ENCODE measurements at places on chromosomes 2 and 18. TPM values are rescaled to one million over a fixed set of nuclear protein-coding genes. Genes with fewer than 3 reads are reported as not detected.
A peak's percentile ranks its signal among the peaks of the same experiment; 100 is the strongest.

- no peak for DNase-seq
- H3K4me1 ChIP-seq, result peaks cover 42% of the 10 kb centered on the region
- no peaks in the 10 kb centered on the region for H3K36me3 ChIP-seq
- H3K4me3 ChIP-seq, result no peak overlapping the region
These were observed 276.3 kb upstream of the TCF4 start for GRCh38 chr18:55864281-55864680.

DNA sequence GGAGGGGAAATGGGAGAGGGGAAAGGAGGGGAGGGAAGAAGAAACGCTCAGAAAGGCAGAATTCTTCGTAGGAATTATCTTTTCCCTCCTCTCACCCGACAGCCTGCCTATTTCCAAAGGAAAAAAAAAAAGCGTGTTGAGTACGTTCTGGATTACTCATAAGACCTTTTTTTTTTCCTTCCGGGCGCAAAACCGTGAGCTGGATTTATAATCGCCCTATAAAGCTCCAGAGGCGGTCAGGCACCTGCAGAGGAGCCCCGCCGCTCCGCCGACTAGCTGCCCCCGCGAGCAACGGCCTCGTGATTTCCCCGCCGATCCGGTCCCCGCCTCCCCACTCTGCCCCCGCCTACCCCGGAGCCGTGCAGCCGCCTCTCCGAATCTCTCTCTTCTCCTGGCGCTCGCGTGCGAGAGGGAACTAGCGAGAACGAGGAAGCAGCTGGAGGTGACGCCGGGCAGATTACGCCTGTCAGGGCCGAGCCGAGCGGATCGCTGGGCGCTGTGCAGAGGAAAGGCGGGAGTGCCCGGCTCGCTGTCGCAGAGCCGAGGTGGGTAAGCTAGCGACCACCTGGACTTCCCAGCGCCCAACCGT lies at the start of gene GAD1:
GAD1 (plus strand) TSS at position 384 of the 589 bp plus-strand sequence. CDS start 1,705 bp downstream, outside the sequence.
- H3K36me3 ChIP-seq, result no peaks in the 10 kb centered on the region
- peak; percentile 82 for DNase-seq
- no peak within 1 kb of the TSS for H3K27ac ChIP-seq
- H3K4me1 ChIP-seq, result peaks cover 58% of the 10 kb centered on the region

DNA sequence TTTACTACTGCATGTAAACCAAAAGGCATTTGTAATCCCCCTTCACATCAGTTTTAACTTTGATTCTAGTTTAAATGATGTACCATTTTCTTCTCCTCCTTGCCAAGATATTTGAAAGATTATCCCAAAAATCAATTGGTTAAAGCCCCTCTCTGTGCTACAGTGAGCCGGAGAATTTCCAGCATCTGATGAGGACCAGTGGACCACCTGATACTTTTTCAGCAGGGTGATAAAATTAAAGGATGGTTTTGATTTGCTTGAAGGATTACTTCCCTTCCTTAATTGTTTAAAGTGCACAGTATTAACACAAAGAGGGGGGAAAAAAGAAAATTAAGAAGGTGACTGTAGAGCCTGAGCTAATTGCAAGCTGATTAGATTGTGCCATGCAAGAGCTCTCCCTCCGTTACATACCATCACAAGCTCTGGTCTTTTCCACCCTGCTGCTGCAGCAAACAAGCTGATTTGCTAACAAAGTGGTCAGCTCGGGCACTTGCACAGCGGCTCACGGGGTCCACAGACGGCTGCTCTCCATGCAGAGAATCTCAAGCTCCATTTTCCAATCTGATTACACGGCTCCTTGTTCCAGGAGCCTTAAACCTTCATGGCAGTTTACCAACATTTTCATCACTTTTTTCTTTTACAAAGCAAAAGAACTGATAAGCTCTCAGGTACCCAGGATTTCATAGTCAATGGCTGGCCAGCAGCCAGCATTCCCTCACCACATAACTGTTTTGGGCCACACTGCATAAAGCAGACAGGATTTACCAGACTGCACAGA lies 22.1 kb downstream of the FIGN start:
- peak overlapping the region; percentile 84 for H3K27ac ChIP-seq
- no peaks in the 10 kb centered on the region for H3K27me3 ChIP-seq
- no peaks in the 10 kb centered on the region for H3K36me3 ChIP-seq
- H3K4me1 ChIP-seq, result peaks cover 89% of the 10 kb centered on the region
- peak overlapping the region; percentile 18 for H3K4me3 ChIP-seq

GRCh38 chr2:96188821-96189526 lies 19.7 kb downstream of the STARD7 start:
- H3K27ac ChIP-seq, result no peak overlapping the region
- H3K36me3 ChIP-seq, result peaks cover 24% of the 10 kb centered on the region
- H3K4me1 ChIP-seq, result no peaks in the 10 kb centered on the region
- no peak for DNase-seq
- no peaks in the 10 kb centered on the region for H3K27me3 ChIP-seq

ILKAP gene
- total RNA-seq, result 24.7 TPM

DNA sequence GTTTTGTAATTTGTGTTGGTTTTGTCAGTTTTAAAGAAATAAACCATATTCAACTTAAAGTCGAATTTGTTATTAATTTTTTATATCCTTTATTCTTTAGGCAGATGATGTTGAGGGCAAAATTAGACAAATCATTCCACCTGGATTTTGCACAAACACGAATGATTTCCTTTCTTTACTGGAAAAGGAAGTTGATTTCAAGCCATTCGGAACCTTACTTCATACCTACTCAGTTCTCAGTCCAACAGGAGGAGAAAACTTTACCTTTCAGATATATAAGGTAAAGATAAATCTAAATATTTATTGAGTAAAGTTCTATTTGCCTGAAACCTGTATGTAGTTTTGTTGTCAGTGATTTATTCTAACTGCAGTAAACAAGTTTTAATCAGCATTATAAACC lies 34.5 kb upstream of the METAP1D start:
- peaks cover 8% of the 10 kb centered on the region for H3K36me3 ChIP-seq
- H3K27me3 ChIP-seq, result no peaks in the 10 kb centered on the region
- H3K4me1 ChIP-seq, result peaks cover 49% of the 10 kb centered on the region
- peak overlapping the region; percentile 81 for H3K27ac ChIP-seq
- no peak overlapping the region for H3K4me3 ChIP-seq
- DNase-seq, result no peak

- H3K36me3 ChIP-seq, result peaks cover 26% of the 10 kb centered on the region
- no peak for DNase-seq
- H3K4me3 ChIP-seq, result no peak overlapping the region
- H3K4me1 ChIP-seq, result no peaks in the 10 kb centered on the region
These were observed 15.3 kb downstream of the PMS1 start for GRCh38 chr2:189799531-189799930.
